Bone marrow (tissue), 2 donors: ENCODE measurements at places on chromosomes 5 and 9.
A peak's percentile ranks its signal among the peaks of the same experiment; 100 is the strongest.

DNA sequence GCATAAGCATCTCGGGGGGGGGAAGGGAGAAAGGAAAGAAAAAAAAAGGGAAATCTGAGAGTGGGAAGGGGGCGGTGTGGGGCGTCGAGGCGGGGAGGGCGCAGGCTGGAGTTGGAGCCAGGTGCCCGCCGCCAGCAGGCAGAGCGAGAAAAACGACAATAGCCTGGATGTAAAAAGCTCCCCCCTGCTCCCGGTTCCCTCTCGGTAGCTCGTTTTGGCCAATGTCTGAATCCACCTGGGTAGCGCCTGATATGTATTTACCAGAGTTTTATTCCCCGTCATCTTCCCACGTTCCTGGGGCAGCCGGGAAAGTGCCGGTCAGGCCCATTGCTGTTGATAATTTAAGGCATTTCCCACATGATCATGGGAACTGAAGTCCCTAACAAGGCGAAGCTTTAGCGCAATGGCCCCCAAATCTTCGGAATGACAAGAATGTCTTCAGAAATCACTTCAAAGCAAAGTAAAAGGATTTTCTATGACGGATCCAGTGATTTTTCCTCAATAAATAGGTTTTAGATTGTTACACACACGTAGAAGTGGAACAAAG lies 3.0 kb upstream of the OTP start:
- DNase-seq, result no peak

DNA sequence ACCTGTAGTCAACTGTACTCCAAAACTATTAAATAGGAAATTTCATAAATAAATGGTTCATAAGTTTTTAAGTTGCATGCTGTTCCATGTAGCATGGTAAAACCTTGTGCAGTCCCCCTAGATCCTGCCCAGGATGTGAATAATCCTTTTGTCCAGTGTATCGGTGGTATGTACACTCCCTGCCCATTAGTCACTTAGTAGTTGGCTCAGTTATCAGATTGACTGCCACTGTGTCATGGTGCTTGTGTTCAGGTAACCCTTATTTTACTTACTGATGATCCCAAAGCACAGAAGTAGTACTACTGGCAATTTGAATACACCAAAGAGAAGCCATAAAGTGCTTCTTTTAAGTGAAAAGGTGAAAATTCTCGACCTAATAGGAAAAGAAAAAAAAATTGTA lies 134.2 kb downstream of the RNF180 start:
- DNase-seq, result no peak

GRCh38 chr5:94700592-94700991 lies 82.1 kb downstream of the SLF1 start:
- DNase-seq, result no peak

DNA sequence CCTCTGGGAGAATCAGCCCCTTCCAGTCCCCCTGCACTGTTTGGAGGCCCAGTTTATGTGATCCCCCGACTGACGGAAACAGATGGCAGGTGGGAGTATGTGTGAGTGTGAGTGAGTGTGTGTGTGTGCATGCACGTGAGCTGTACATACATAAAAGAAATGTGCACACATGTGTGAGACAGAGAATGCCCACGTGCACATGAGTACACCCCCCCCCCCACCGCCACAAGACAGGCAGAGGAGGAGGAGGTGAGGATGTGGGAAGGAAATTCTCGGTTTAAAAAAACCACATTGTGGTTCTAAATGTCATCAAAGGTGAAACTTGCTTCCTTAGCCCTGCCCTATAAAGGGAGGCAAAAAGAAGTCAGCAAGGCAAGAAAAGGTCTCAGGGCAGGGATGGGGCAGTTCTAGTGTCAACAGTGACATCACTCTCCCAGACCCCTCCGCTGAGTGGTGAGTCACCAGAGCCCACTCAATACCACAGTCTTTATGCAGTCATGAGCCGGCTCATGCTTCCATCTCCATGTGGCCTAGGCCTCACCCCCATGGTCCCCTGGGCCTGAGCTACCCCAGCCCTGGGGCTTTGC lies 79.2 kb upstream of the HSPA9 start:
- peak; percentile 59 for DNase-seq

- no peak for DNase-seq
These were observed 327.2 kb downstream of the ZSWIM6 start for GRCh38 chr5:61659221-61659696.

DNA sequence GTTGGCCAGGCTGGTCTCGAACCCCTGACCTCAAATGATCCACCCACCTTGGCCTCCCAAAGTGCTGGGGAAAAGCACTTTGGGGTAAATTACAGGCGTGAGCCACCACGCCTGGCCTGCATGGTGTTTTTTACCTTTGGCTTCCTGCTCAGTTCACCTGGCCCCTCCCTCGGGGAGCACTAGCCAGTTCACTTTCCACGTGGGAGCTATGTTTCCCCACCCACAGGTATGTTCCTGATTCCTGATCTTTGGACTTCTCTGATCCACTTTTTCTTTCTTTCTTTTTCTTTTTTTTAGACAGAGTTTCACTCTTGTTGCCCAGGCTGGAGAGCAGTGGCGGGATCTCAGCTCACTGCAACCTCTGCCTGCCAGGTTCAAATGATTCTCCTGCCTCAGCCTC lies 15.8 kb downstream of the DAB2IP start:
- no peak for DNase-seq

DNA sequence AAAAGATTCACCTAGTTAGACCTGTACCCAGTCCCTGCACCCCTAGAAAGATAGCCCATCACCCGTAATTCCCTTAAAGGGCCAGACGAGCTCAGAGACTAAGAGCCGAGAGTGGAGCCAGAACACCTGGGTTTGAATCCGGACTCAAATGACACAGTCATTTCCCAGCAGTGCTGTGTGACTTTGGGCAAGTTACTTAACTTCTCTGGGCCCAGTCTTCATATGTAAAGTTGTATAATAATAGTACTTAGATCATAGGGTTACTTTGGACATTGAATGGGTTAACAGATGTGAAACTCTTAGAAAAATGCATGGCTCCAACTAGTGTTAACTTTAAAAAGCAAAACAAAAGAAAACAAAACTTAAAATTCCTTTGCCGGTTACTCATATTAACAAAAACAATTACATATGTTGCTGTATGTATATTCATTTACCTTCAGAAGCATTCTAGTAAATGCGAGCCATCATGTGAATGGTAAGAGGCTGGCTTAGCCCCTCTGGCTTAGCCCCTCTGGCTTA lies 40.4 kb upstream of the RASGRF2 start:
- DNase-seq, result no peak

DNA sequence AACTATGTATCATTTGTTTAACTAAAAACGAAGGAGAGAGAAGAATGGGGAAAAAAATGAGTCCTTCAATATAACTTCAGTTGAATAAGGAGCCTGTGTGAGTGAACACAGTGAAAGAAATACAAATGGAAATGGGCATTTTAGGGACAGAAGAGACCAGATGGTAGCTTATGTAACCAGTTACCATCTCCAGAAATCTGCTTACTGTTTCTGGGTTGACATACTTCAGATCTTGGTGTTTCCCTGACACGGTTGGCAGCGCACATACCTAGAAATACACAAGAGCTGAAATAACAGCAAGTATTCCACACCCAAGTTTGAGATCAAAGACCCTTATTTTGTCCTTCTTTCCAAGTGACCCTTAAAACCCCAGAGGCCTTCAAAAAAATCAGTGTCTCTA lies 14.9 kb upstream of the GFRA3 start:
- DNase-seq, result no peak

DNA sequence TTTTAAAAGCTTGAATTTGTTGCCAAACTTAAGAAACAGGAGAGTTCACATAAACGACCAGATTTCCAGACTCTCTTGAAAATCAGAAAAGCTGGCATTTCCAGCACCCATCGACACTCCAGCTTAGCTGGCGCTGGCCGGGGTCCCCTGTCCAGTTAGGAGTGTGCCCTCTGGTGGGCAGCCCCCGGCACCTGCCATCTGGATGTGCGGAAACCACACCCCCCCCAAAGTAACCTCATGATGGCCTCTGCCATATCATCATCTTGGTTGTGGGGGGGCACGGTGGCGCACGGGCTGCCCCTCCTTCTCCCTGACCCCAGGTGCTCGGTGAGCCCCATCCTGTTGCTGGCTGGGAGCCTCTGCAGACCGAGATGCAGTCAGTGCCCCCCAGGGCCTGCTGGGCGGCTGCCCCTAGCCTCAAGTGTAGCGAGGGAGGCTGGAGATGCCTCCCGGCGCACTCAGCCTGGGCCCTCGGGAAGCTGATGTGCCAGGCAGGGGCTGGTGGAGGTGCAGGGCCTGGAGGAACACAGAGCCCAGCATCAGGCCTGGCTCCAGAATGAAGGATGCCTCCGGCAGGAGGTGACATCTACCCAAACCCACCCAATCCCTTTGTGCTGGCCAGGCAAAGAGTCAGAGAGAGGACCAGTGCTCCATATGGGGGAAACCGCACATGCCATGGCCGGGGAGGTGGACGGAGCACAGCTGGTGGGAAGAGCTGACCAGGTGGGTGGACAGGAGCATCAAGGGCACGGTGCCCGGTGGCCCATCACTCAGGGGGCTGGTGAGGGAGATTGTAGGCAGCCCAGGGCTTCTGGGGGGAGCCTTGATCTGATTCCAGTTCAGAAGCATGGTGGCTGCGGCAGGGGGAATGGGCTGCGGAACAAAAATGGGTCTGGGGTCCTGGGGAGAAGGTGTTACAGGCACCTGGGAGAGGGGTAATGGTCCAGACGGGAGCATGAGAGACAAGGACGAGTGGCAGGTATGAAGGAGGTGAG lies 70.6 kb downstream of the ADAMTS2 start:
- no peak for DNase-seq

DNA sequence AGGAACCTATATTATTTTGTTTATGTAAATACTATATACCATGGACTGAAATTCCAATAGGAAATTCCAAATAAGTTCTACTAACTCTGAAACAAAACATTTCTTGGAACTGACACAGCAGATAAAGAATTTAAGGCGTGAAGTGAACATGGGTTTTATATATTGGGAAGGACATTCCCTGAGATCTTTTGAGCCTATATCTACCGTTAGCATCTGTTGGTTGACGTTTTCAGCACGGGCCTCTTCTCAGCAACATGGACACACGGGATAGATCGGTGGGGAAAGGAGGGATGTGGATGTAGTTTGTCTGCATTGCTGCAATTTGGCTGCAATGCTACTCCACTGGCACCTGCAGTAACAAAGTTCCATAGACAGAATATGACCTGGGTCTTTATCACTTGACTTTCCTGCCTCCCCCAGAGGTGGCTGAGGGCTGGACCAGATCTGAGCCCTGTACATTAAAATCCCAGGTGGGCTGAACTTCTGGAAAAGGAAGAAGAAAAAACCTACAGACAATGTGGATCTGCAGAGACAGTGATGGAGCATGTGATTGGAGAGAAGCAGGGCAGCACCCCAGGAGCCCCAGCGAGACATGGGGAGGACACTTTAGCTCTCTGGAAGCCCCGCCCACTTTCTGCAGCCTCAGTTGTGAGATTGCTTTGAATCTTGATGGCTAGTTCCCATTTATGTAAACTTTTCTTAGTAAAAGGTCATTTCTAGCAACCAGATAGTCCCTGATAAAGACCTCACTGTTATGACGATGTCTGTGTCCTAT lies 91.2 kb upstream of the CPEB4 start:
- DNase-seq, result no peak

- no peak for DNase-seq
These were observed 388.3 kb upstream of the CHD1 start for GRCh38 chr5:99317136-99317535.

DNA sequence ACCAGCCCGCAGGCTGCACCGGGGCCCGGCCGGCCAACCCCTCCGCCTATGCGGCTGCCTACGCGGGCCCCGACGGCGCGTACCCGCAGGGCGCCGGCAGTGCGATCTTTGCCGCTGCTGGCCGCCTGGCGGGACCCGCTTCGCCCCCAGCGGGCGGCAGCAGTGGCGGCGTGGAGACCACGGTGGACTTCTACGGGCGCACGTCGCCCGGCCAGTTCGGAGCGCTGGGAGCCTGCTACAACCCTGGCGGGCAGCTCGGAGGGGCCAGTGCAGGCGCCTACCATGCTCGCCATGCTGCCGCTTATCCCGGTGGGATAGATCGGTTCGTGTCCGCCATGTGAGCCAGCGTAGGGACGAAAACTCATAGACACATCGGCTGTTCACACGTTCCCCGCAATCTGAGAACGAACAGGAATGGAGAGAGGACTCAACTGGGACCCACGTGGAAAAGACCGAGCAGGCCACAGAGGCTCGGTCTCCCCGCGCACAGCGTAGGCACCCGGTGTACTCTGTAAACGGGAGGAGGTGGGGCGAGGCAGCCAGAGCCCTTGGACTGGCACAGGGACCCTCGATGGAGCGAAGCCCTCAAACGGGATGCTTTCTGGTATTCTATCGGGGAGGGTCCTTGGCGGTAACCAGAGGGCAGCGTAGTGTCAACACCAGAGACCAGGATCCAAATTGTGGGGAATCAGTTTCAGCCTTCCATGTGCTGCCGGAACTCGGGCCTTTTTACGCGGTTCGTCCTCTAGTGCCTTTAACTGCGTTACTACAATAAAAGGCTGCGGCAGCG lies 1.9 kb downstream of the FOXE1 start:
- no peak for DNase-seq

GRCh38 chr9:126690431-126691051 lies 76.8 kb downstream of the LMX1B start:
- no peak for DNase-seq

DNA sequence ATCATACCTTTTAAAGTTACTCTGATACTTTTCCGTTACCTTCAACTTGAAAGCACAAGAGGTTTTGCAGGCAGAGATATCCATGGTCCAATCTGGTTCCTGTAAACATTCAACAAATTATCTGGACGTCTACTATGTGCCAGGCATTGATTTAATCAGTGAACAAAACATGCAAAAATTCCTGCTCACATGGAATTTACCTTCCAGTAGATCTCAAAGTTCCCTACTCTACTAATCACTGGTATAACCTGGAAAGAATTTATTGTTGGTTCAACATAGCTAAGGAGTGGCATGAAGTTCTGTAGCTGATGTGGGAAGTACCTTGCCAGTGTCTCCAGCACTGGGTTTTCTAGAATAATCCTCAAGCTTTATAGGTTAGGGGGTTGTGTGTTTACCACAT lies 9.8 kb downstream of the OCLN start:
- DNase-seq, result no peak

DNA sequence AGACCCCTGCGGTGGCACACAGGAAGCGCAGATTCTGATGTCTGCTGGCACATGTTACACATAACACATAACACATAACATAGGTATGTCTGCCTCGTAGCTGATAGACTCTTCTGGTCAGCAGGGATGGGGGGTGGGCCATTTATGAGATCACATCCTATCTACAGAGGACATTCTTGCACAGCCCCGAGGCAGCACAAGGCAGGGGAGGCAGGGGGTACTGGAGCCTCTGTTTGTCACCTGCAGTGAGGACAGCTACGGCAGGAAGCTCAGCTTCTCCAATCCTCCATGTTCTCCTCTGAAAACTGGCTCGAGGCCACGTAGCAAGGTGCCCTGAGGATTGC lies 16.7 kb upstream of the MED10 start:
- DNase-seq, result no peak

GRCh38 chr9:257957-258356 lies 43.3 kb downstream of the DOCK8 start:
- DNase-seq, result no peak

GRCh38 chr5:128264564-128265360 lies 181.2 kb downstream of the SLC12A2 start:
- no peak for DNase-seq

- DNase-seq, result no peak
These were observed 257.6 kb downstream of the FBXL7 start for GRCh38 chr5:15757619-15758018.
